ENCODE measurements at places on chromosomes 1 and 21.
A peak's percentile ranks its signal among the peaks of the same experiment; 100 is the strongest.

GRCh38 chr1:229563701-229564100, 5.2 kb upstream of the ABCB10 start:
- DNase-seq, result peak; percentile 8

- DNase-seq, result no peak
Measured at GRCh38 chr1:181659321-181659957, 176.1 kb downstream of the CACNA1E start.

DNA sequence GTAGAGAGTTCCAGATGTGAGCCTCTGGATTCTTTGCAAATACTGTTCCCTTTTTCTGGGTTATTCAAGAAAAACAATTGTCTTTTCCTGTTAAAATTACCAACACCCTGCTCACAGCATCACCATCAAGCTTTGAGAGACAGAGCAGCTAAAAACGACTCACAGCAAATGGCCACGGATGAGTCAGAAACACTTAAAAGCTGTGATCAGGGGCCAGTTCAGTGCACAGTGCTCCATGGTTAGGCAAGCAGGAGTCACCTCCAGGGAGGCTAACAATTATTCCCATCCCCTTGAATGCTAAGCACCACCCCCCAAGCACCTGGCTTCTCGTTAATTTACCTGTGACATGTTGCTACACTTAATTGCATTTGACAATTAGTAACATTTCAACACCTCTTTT, 128.4 kb upstream of the CAMK1G start:
- DNase-seq, result no peak

GRCh38 chr1:180670681-180671080, 38.9 kb downstream of the XPR1 start:
- DNase-seq, result no peak

GRCh38 chr1:20899154-20899972, 112.3 kb upstream of the HP1BP3 start:
- DNase-seq, result no peak

DNA sequence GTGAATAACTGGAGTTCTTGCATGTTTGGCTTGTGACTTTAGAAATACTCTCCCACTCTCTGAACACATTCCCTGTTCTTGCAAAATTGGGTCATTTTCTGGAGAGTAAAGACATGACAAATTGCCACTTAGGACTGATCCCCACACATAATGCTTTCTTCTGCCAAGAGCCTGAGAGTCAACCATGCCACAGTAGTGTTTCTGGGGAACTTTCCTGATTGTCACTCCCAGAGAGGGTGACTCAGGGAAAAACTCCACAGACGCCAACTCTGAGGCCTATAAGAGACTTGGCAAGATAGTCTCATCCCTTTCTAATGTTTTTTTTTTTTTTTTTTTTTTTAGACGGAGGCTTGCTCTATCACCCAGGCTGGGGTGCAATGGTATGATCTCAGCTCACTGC, 157.8 kb downstream of the ATG4C start:
- no peak for DNase-seq

GRCh38 chr1:30787856-30788495, 30.4 kb upstream of the LAPTM5 start:
- DNase-seq, result no peak

DNA sequence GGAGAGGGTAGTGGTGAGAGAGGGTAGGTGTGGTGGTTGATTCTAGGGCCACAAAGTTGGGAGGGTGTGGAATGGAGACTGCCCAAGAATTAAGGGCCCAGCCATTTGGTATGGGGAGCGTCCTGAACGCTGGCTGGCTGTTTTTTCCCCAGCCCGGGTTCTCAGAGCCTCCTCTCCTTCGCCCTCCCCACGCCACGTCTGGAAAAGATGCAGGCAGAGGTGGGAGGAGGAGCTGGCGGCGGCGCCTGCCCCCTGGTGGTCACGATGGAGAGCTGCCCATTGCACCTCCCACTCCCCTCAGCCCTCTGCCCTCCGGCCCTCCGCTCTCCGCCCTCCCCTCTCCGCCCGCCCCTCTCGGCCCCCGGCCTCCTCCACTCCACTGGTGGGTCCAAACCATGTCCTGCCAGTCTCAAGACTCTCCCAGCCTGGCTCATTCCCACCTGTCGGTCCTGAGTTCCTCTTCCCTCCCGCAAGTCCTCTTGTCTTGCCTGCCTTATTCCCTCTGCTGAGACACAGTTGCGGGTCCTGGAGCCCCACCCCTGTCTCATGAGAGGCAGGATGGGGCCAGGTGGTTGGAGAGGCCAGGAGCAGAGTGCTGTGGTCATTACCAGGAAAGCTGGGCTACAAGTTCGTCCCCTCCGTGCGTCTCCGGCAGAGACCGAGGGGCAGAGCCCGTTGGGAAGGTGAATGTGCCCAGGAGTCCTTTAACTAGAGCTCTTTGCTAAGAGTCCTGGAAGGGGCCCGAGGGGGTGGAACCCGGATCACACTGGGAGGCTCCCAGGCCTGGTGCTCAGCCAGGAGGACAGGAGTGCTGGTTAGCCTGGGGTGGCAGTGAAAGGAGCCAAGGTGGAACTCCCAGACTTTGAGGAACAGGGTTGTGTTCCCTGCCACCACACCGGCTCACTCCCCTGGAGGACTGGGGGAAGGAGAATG, 22.6 kb downstream of the ETNK2 start:
- DNase-seq, result peak; percentile 43

- DNase-seq, result no peak
Measured at GRCh38 chr1:198529414-198529813, 11.1 kb downstream of the ATP6V1G3 start.

GRCh38 chr1:201554190-201554600, 15.3 kb downstream of the NAV1 start:
- DNase-seq, result no peak

- DNase-seq, result no peak
Measured at GRCh38 chr1:143651350-143651992, 320.3 kb downstream of the FAM72C start.

DNA sequence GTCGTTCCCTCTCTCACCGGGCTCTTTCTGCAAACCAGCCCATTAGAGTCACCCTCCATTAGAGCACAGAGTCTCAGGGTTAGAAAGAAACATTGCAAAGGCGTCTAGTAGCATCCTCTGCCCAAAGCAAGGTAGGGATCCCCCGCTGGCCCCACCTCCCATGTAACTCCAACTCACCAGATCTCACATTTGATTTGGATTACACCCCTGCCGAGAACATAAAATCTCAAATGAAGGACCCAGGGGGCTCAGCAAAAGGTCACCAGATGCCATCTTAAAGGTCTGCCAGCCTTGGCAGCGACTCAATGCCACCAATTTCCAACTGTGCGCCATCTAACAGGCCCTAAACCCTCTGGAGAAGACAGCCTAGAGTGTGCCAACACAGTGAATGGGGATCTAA, 14.1 kb downstream of the C1orf87 start:
- no peak for DNase-seq

- no peak for DNase-seq
Measured at GRCh38 chr1:241020851-241021697, 335.9 kb downstream of the RGS7 start.

GRCh38 chr1:109617291-109617801, 2.1 kb downstream of the GNAT2 start:
- DNase-seq, result no peak

DNA sequence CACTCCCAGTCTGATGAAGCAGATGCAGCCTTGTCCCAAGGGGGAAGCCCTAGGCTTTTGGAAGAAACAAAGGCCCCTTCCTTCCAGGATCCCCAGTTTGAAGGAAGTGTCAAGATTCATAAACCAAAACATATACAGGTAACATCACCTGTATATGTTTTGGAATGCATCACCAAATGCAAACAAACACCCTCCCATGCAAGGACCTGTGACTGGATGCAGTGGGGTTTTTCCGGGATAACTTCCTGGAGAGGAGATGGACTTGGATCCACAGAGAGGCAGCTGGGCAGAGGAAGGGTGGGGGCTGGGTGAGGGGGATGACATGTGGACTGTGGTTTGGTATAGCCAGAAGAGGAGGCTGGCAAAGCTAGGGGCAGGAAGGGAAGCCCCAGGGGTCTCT, 1.5 kb upstream of the PLA2G2F start:
- no peak for DNase-seq

DNA sequence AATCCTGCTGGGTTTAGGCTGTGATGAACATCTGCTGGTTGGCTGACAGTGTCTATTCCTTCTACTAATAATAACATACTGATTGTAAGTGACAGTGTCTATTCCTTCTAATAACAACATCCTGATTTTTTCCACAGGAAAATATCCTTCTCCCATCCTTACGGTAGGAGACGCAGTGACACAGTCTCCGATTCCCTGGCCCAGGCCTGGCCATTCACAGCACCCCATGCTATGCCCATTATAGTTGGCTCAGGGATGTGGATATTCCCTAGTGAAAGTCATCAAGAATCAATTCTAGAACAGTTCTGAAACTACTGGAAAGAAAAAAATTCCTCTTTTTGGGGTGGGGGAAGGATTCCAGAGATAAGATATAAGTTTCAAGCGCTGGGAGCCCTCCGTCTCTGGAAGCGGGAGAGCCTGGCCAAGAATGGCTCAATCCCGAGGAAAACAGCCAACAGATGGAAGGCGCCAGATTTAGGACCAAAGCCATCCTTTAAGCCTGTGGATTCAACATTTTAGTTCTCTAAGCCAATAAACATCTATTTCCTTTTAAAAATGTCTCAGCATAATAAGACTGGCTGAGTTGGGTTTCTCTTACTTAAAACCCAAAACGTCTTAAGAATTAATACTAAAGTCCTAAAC, 88.6 kb downstream of the GPATCH2 start:
- no peak for DNase-seq

DNA sequence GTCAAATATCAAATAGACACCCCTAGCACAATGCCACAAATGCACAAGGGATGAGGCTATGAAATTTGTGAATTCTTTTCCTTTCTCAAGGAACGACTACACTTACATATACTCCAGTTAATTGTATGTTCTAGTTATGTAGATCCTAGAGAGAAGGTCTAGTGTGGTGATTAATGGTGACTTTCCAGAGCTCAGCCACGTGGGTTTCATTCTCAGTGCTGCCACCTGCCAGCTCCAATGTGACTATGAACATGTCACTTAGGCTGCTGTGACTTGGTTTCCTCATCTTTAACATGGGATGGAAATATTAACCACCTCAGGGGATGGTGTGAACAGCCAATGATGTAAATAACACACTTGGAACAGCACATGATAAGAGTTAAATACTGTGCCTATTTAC, 138.3 kb downstream of the APP start:
- no peak for DNase-seq

DNA sequence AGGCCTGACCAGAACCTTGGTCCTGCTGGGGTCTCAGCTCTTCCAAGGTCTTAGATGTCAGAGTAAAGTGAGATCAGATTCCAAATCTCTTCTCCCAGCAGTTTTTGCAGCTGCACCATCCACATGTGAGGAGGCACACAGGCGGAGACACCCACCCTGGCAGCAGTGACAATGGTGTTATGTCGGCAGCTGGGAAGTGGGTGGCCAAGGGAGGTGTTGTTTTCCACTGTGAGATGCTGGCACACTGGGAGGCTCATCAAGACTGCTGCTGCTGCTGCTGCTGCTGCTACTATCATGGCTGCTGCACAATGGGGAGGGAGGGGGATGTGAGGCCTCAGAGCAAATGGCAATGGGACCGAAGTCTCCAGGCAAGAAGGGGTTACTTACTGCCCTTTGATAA, 23.6 kb downstream of the CAMK2N1 start:
- DNase-seq, result no peak

DNA sequence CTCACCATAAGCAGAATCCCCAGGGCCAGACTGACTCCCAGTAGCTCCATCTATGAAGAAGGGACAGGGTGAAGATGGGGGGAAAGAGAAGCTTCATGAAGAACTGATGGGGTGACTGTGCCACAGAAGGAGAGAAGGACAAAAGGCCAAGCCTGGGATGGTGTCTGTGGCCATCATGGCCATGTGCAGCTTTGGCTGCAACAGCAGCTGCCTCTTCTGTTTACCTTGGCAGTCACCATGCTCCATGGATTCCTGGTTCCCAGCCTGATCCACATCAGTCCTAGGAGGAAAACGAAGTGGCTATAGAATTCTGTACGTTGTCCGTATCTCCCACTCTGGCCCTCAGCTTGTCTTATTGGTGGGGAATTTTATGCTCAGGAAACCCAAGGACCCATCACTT, 12.0 kb downstream of the SEMA6C start:
- no peak for DNase-seq

GRCh38 chr1:165734906-165735305, 33.8 kb downstream of the TMCO1 start:
- DNase-seq, result no peak

DNA sequence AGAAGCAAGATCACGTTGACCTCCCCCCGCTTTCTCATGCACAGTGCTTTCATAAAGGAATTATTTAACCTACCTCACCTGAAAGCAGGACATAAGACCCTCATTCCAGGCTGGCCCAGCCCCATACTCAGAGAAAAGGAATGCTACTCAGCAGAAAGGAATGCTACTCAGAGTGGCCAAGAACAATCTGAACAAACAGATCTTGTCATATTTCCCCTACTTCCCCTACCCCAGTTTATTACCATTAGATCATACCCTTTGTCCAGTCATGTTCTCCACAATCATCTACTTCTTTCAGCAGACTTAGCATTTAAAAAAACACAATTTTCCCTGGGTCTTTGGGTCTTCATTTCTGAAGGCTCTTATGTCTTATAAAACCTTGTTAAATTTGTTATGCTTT, 89.8 kb downstream of the SLC16A1 start:
- no peak for DNase-seq

- DNase-seq, result no peak
Measured at GRCh38 chr1:212669102-212669501, 30.5 kb downstream of the BATF3 start.

GRCh38 chr1:180560868-180561600, 2.3 kb downstream of the OVAAL start:
- DNase-seq, result no peak

DNA sequence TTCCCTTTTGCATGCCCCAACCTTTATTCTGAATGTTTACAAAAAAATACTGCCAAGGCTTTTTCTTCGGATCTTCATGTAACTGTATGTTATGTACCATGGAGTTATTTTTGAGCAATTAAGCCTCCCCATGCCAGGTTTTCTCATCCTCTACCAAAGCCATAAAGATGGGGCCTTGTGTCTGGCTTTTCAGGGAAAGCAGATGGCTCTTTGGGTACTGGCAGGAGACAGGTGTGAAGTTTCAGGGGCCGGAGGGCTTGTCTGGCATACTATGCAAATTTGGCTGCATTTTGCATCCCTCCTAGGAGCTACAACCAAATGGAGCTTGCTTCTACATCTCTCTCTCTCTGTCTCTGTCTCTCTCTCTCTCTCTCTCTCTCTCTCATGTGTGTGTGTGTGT, 28.1 kb upstream of the PLXNA2 start:
- no peak for DNase-seq

DNA sequence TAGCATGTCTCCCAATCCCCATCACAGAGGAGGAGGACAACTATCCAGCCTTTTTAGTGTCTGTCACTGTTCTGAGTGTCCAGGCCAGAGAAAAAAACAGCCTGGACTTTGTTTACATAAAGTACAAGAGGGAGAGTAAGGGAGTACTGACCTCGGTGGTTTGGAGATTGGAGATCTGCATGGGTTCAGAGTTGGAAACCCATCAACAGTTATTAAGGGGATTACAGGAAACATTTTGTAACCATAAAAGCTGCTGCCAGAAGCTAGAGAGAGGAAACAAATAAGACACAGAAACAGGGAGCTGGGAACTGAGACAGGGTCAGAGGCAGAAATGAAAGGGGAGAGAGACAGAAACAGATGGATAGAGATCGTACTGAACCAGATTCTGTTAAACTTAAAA, 131.5 kb upstream of the CTTNBP2NL start:
- DNase-seq, result no peak

Data from NCI-H510A (cell line).